Ascending aorta (tissue), 2 donors: ENCODE measurements at places on chromosomes 16 and 17. TPM values are rescaled to one million over a fixed set of nuclear protein-coding genes. Genes with fewer than 3 reads are reported as not detected.

TPSD1 gene
- 20.8 TPM for total RNA-seq

ZFP3 gene
- total RNA-seq, result 0.21 TPM

ITGAD gene
- total RNA-seq, result not detected

NOXO1 gene
- not detected for total RNA-seq

TMEM88 gene
- 223 TPM for total RNA-seq

GAS2L2 gene
- total RNA-seq, result not detected

KRTAP3-2 gene
- total RNA-seq, result not detected

DOC2A gene
- not detected for total RNA-seq

SLC38A8 gene
- total RNA-seq, result not detected

C1QBP gene
- total RNA-seq, result 152 TPM

ZFP90 gene
- 11.8 TPM for total RNA-seq

ABCC12 gene
- total RNA-seq, result not detected

WFIKKN2 gene
- total RNA-seq, result not detected

ERBB2 gene
- total RNA-seq, result 124 TPM

CRHR1 gene
- total RNA-seq, result not detected

MYH3 gene
- 0.32 TPM for total RNA-seq

SMIM22 gene
- not detected for total RNA-seq

TMEM238L gene
- not detected for total RNA-seq

PPP1R27 gene
- not detected for total RNA-seq

FBXO39 gene
- total RNA-seq, result not detected
